Stimulated activated CD8-positive, alpha-beta memory T cell treated with anti-CD3 and anti-CD28 coated beads, Interleukin-12 subunit alpha, Interleukin-12 subunit beta, amount 100 ng/mL, for 1 hour (primary cell): ENCODE measurements at places on chromosomes 5 and 9.

DNA sequence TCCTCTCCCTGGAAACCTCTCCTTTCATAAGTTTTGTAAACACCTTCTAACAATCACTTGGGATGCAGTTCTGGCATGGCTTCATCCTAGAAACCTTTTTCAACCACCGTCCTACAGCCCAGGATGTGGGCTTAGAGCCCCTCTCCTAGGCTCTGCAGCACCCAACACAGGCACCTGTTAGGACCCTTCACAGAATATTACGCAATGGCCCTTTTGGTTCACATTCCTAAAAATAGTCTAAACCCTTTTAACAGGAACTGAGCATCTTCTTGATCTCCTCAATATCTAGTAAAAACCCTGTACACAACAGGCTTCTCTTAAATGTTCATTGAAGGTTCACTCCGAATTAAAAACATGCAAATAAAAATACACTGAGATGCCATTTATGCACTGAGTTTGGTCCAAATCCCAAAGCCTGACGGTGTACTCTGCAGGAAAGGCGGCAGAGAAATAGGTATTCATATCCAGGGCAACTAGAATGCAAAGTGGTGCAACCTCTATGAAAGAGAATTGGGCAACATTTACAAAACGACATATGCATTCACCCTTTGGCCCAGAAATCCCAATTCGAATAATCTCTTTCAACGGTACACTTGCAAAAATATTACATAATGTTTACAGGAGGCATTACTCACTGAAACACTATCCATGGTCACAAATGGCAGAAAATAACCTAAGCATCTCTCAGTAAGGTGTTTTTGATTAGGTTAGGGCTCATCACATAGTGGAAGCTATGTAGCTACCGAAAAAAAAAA lies 169.3 kb downstream of the SEMA5A start:
- no peak for DNase-seq

DNA sequence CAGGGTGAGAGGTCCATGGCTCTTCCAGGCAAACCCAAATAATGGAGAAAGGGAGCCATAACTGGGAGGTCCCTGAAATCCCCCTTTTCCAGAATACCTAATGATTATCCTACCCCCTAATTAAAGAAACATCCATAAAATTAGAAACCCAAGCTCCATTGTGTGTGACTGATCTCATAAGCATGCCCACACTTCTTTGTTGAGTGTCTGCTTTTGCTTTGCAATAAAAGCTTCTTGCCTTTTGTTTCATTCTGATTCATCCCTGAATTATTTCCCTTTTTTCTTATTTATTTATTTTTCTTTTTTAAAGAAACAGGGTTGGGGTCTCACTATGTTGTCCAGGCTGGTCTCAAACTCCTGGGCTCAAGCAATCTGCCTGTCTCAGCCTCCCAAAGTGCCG lies 33.1 kb downstream of the BTF3 start:
- DNase-seq, result no peak

GRCh38 chr9:105511446-105511845 lies 46.5 kb upstream of the FKTN start:
- DNase-seq, result no peak

DNA sequence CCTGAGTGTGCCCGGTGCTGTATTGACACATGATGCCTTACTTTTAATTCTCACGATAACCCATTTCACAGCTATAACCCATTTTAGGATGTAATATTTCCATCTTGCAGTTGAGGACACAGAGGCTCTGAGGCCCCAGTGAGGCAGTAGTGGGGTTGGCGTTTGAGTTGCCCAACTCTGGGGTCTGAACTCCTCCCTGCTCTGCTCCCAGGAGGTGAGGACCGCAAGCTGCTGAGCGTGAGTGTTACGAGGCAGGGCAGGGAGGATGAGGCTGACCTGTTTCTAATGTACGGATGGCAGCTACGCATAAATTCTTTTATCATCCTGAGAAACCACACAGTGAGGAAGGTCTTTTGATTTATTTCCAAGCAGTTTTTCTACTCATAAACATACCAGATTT lies 11.4 kb downstream of the LRRC8A start:
- DNase-seq, result no peak

- no peak for DNase-seq
Measured at GRCh38 chr9:72614067-72614466, 92.7 kb downstream of the TMC1 start.

DNA sequence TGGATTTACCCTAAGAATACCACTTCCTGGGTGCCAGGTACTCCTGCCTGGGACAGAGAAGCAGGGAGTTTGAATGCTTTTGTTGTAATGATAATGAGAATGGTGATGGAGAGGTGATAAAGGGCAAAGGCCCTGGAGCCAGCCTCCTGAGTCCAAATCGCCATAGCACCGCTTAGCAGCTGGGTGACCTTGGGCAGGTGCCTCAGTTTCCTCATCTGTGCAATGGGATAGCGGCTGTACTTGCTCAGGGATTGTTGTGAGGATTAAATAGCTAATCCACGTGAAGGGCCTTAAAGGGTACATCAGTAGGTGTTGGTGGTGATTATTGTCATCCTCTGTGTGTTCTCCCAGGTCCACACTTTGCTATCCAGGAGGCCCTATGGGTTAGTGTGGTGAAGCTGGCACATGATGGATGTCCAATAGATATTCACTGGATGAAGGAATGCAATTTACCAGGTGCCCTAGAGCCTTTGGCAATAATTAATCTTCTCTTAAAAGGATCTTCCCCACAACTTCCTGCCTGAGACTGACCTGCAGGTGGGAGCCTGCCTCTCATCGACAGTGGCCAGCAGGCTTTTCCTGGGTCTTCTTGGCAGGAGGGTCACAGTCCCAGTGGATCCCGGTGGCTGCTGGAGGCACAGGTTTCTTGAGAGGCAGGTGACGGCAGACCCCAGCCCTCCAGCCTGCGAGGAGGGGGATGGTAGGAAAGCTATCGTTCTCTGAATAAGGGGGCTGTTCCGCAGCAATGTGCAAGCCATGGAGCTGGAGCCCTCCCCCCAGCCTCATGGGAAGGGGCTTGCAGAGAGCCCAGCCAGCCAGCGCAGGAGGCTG lies 160.2 kb downstream of the MACROH2A1 start:
- DNase-seq, result no peak

DNA sequence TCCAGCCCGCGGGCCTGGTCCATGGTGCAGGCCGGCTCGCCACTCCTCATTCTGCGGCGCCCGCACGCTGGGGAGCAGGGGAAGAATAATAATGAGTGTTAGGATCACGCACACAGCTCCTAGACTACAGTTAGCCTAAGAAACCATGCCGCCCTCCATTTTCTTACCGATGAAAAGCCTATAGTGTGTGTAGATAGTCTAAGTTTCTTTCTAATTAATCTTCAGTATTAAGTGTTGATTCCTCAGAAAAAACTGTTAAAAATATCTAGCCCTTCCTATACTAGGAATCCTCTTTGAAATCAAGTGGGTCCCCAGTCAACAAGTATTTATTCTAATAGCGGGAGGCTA lies 9.3 kb downstream of the ZBED3 start:
- DNase-seq, result no peak

DNA sequence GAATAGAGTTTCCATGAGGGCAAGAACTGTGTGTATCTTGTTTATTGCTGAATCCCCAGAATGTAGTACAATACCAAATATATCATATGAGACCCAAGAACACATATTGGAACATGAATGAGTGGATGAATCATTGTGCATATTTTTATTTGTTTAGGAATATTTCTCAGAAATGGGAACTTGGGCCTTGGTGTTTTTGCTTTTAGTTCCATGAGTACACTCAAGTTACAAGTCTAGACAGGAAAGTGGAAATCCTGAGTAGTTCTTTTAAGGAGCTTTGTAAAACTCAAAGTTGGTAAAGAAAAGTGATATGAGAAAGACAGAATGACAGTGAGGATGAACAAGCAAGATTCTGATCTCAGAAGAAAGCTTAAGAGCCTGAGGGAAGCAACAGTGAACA lies 647.0 kb downstream of the EFNA5 start:
- no peak for DNase-seq

DNA sequence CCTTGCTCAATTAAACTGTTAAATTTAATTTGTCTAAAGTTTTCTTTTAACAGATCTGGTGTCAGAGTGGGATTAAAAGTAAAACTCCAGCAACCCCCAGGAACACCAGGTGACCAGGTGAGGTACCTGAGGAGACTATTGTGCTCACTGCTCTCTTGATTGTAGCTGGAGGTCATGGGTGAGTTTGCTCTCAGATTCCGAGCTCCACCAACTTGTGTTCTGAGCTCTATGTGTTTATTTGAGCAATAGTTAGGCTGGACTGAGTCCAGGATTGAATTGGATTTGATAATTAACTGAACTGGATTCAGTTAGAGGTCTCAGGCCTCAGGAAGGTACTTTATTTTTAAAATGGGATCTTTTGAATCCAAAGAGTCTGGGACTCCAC lies 17.9 kb upstream of the SCGB3A2 start:
- no peak for DNase-seq

- DNase-seq, result no peak
Measured at GRCh38 chr5:98060148-98060547, 713.3 kb upstream of the RGMB start.

GRCh38 chr5:179415291-179416060 lies 70.2 kb upstream of the ADAMTS2 start:
- DNase-seq, result no peak

- no peak for DNase-seq
Measured at GRCh38 chr5:65823845-65824445, 101.9 kb downstream of the NLN start.

- no peak for DNase-seq
Measured at GRCh38 chr5:174589011-174589410, 135.4 kb upstream of the MSX2 start.

DNA sequence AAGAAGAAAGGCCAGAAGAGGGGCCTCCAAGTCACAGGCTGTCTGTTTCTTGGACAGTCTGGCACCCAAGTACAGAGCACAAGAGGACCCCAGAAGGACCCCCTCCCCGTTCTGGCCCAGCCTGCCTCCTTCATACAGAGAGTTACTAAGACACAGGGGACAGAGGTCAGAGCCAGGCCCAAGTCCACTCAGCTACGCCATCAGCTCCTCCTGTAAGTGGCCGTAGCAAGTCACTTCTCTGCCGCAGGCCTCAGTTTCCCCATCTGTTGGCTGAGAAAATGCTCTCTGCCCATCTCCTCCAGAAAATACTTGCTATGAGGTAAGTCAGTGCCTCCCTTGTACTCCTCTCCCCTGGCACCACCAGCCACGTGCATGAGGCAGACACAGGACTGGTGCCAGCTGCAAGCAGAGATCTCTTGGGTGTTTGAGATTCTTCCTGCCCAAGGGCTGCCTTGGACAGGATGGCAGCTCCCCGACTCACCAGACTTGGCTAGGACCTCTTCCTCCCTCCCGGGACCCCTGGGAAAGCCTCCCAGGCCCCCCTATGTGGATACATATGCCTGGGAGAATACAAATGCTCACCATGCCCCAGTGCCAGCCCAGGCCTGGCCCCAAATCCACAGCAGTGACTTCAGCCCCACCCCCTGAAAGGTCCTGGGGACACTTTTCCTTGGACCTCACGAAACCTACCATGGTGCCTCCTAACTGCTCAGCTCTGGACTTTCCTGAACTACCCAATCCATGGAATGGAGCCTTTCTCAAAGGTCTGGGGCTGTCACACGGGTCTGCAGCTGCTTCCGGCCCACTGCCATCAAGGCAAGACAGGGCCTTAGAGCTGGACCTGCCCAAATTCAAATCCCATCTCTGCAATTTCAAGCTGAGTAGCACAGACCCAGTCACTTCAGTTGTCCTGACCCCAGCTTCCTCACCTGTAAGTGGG lies 5.1 kb downstream of the EEIG1 start:
- no peak for DNase-seq

DNA sequence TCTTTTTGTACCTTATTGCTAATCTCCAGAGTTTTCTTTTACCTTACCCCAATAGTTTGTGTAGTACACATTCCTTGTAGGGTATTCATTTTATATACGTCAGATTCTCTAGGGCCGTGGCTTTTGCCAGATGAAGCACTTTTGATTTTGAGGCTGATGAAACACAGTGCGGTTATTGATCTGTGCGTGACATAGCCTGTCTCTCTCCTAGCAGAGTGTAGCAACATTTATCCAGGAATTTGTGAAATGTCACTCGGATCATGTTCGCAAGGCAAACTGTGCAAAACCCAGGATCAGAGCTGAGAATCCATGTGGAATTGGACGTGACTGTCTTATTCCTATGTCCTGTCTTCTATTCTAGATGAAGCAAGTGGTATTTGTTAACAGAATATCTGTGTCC lies 142.0 kb upstream of the SH3GL2 start:
- DNase-seq, result no peak

- no peak for DNase-seq
Measured at GRCh38 chr5:80565330-80565729, 4.8 kb downstream of the ANKRD34B start.

DNA sequence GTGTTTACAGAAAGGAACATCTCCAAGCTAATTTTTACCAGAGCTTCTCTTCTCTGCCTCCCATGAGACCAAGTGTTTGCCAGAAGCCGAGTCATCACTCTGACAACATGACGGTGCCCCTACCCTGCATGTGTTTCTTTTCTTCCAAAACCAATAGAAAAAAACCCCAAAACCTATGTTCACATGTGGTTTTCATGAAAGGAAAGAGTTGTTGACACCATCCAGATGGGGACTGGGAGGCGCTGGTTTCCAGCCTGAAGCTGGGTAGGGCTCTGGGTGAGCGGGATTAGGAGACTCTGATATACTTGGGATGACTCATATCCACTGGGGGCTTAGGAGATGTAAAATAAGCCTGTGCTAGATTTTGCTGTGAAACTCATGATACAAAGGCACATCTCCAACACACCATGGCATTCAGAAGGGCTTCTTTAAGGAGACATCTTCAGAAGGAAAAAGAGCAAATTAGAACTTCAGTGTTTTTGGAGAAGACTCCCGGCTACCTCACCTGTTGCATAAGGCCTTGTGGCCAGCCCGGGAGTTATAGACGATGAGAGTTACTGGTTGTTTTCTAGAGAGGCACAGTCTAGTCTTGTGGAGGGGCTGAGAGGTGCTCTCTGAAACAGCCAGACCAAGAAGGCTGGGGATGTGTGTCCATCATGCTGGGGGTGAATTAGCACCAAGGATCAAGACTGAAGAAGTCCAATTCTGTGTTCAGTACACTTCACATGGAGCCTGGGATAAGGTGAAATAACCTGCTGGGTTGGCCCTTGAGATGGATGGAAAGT lies 108.9 kb upstream of the LHFPL2 start:
- no peak for DNase-seq

DNA sequence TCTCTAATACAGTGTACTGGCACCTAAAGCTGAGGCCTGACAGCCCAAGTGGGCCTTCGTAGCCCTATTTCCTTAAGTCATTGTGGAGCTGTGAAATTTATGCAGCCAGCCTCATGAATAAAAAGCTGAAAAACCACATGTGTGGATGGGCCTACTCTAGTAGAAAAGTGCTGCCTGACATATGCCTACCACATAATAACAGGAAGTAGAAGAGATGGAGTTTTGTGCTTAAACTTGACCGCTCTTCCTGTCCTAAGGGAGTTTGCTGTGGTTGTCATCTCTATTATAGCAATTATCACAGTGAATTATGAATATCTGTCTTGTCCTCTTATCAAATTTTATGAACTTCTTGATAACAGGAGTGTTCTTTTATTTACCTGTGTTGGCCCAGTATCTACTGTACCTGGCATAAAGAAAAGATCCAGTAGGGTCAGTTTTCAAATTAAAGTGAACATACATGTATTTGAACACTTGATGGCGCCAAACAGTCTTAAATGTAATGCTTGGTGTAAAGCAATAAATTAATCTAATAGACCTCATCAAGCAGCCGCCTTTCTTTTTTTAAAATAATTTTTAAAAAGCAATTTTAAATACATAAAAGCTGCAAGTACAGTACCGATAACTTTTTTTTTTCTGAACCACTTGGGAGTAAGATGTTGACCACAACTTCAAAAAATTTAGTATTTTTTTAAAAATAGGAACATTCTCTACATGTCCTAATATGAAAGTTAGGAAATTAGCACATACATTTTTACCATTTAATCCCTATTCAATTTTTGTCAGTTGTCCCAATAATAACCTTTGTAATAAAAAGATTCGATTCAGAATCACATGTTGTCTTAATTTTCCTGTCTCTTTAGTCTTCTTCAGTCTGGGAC lies 51.0 kb downstream of the FKTN start:
- DNase-seq, result no peak
